ENCODE measurements at places on chromosomes 1 and 21. TPM values are rescaled to one million over a fixed set of nuclear protein-coding genes. Genes with fewer than 3 reads are reported as not detected.

Gene TEDDM1
- not detected for total RNA-seq

- peaks cover 20% of the 10 kb centered on the region for H3K36me3 ChIP-seq
- no peak overlapping the region for H3K27ac ChIP-seq
- H3K4me1 ChIP-seq: no peaks in the 10 kb centered on the region
- H3K4me3 ChIP-seq: no peak overlapping the region
- no peak for DNase-seq
- no peaks in the 10 kb centered on the region for H3K27me3 ChIP-seq
Observed at GRCh38 chr1:35873243-35873750, 9.7 kb upstream of the AGO1 start.

DNA sequence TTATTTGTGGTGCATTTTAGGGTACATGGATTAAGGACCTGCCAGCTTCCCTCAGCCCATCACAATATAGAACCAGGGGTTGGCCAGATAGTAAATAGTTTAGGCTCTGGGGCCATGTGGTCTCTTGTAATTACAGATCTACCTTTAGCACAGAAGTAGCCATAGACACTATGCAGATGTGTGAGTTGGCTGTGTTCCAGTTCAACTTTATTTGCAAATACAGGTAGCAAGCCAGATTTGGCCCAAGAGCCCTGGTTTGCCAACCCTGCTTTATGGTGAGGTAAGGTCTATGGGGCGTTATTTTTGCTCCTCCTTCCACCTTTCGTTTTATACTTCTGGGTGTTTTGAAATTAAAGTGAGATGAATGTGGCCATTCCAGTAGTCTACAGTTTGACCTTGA is 48.7 kb downstream of the MRPS6 start:
- DNase-seq: no peak
- H3K27me3 ChIP-seq: no peaks in the 10 kb centered on the region
- H3K36me3 ChIP-seq: peaks cover 24% of the 10 kb centered on the region
- no peak overlapping the region for H3K4me3 ChIP-seq
- H3K27ac ChIP-seq: no peak overlapping the region

- H3K27ac ChIP-seq: peak overlapping the region; percentile 98
- peaks cover 4% of the 10 kb centered on the region for H3K4me1 ChIP-seq
- no peaks in the 10 kb centered on the region for H3K27me3 ChIP-seq
- peak overlapping the region; percentile 80 for H3K4me3 ChIP-seq
Observed at GRCh38 chr1:100036718-100037655, 67.2 kb downstream of the SLC35A3 start.

GRCh38 chr1:29342351-29342750 is 106.0 kb downstream of the PTPRU start:
- H3K36me3 ChIP-seq: no peaks in the 10 kb centered on the region
- H3K27ac ChIP-seq: no peak overlapping the region
- no peak for DNase-seq
- H3K27me3 ChIP-seq: peaks cover 14% of the 10 kb centered on the region
- H3K4me1 ChIP-seq: no peaks in the 10 kb centered on the region
